ENCODE measurements at places on chromosomes 7 and 10.

- DNase-seq = no peak
Measured at GRCh38 chr10:49749556-49750491, 12.3 kb downstream of the OGDHL start.

DNA sequence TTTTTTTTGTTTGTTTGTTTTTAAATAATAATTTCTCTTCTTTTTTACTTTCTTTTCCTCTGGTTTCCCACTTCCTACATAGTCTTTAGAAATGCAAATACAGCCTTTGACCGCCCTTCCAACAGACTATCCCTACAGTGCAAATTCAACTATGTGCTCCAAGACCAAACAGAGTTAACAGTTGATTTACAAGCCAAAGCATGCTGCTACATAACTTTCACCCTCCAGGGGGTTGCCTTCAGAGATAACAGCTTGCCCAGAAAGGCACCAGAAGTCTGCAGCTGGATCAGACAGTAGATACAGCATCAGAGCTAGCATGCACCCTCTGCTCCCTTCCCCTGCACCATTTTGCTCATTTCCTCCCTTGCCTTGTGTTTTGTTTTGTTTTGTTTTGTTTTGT, 539.0 kb downstream of the ZWINT start:
- no peak for DNase-seq

DNA sequence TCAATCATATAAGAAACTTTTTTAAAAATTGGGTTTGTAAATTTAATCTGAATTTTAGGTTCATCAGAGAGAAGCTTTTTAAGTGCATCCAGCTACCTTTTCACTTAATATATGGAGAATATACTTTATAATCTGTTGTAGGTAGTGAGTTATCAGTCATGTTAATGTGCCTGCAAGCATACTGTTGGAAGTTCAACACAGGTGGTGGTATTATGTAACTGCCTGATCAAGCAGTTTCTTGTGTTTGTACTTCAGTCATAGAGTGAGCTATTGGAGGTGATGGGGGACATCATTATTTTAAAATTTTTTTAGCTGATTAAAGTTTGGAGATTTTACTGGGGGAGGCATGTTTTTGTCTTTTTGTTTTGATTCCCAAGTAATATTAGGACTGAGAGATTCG, 2.5 kb downstream of the TNKS2 start:
- no peak for DNase-seq

GRCh38 chr7:107173691-107174406, 5.0 kb downstream of the HBP1 start:
- no peak for DNase-seq

- no peak for DNase-seq
Measured at GRCh38 chr7:30040938-30041337, 12.7 kb downstream of the PLEKHA8 start.

All from activated naive CD4-positive, alpha-beta T cell (primary cell).